Activated gamma-delta T cell treated with anti-CD3 and anti-CD28 coated beads, Interleukin-2, amount 50 U/mL, for 16 hours (primary cell): ENCODE measurements at places on chromosomes 3 and 15.

DNA sequence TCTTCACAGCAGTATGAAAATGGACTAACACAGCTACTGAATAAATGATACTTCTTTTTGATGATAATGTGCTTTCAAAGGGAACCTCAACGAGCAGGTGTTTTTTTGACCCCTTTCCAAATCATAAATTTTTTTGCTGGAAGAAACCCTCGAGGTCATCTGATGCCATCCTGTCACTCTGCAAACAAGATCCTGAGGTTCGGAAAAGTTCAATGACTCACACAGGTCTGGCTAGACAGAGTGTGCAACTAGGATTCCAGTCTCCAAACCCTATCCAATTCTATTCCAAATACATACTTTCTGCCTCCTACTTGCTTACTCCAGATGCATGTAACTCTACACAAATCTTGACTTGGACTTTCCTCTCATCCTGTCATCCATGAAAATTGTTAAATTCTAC is 124.7 kb downstream of the NEDD4 start:
- DNase-seq = no peak

DNA sequence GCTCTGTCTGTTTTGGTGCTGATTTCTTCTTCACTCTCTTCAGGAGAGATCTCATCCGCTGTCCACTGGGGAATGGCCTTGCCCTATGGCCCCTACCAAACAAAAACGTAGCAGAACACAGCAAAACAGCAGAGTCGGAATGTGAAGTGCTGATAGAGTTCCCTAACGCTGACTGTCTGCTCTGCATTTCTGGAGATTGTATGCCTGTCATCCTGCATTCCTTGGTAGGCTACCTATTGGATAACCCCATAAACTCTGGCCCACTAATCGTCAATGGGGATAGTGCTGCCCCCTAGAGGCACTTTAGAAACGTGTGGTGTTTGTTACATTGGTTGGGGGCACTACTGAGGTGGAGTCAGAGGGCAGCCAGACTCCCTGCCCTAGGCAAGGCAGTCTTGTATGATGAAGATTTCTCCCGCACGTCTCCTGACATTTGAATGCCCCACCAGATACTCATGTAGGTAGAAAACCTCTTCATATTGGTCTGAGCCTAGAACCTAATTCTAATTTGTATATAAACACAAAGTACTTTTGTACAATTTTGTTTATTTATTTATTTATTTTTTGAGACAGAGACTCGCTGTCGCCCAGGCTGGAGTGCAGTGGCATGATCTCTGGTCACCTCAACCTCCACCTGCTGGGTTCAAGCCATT is 15.6 kb upstream of the MAGEF1 start:
- peak; percentile 27 for DNase-seq

GRCh38 chr3:48420561-48420960 is 9.3 kb downstream of the PLXNB1 start:
- DNase-seq = no peak

DNA sequence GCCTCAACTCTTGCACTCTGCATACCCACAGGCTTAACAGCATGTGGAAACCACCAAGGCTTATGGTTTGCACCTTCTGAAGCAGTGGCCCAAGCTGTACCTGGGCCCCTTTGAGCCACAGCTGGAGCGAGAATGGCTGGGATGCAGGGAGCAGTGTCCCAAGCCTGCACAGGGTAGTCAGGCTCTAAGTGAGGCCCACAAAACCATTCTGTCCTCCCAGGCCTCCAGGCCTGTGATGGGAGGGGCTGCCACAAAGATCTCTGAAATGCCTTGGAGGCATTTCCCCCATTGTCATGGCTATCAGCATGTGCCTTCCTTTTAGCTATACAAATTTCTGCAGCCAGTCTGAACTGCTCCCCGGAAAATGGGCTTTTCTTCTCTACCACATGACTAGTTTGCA is 12.5 kb upstream of the CMSS1 start:
- no peak for DNase-seq

GRCh38 chr3:7760718-7761117 is 740.9 kb upstream of the LMCD1 start:
- no peak for DNase-seq

GRCh38 chr3:197076415-197076814 is 46.8 kb upstream of the MELTF start:
- DNase-seq = no peak

GRCh38 chr3:190892395-190892902 is 30.0 kb upstream of the GMNC start:
- no peak for DNase-seq

DNA sequence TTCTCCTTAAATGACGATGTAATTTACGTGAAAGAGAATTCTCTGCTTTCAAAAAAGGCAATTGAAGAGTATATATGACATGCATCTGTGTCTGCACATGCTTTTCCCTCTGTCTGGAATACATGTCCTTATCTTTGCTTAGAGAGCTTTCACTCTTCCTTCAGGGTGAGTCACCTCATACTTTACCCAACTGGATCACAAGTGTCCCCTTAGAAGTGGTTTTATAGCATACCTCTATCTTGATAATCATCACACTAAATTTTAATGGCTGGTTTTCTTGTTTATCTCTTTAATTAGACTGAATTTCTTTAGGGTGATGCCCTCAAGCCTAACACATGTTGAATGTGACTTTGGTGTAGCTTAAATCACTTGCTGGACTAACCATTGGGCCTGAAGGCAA is 178.9 kb downstream of the SV2B start:
- DNase-seq = no peak

- DNase-seq = no peak
Observed at GRCh38 chr15:72859757-72860145, 76.2 kb upstream of the ADPGK start.

GRCh38 chr3:119628816-119629445 is 31.2 kb downstream of the PLA1A start:
- no peak for DNase-seq

- no peak for DNase-seq
Observed at GRCh38 chr15:90035840-90036230, 34.7 kb downstream of the ZNF710 start.

GRCh38 chr3:109532257-109533216 is 195.2 kb upstream of the DPPA4 start:
- peak; percentile 9 for DNase-seq

DNA sequence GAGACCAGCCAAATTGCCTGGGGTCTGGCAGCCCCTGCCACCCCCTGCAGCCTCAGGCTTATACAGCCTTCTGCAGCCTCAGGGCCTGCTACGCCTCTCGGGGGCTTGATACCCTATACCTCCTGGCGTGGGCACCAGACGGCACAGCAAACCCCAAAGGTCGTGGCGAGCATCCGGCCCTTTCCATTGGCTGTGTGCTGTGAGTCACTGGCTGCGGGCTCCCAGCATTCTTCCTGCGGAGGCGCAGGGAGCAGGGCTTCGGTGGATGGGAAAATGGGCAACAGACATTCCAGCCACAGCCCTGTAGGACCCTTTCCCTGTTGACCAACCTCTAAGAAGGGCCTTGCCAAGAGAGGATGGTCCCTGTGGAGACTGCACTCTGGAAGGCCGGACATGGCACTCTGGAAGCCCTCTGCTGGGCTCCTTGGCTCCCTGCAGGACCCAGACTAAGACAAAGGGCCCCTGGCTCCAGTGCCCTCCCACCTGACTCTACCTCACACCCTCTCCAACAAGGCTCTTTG is 59.6 kb downstream of the ITGA11 start:
- no peak for DNase-seq

DNA sequence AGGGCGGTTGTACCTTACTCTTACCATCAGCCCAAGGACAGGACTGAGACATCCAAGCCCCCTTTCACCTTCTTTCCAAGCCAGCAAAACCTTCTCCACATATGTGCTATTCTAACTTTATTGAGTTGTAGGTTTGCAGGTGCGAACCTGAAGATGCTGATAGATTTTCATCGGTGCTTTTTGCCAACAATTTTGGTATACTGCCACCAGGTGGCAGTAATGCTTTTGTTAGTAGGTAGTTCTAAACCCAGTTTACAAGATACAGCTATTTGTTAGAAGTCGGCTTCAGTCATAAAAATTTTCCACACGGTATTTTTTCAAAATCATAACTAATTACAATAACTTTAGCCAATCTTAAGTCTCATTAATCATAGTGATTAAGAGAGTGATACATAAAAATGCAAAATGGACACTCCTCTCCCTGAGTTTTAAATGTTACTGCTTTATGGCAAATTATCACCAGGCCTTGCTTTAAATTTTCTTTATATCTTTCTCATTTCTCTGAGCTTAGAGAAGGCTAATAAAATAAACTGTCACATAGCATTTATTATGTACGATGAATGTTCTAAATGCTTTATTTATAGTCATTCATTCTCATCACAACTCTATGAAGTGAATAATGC is 636 bp downstream of the TBC1D21 start:
- DNase-seq = no peak

- no peak for DNase-seq
Observed at GRCh38 chr3:140794507-140794906, 116.6 kb downstream of the TRIM42 start.

- no peak for DNase-seq
Observed at GRCh38 chr3:164806188-164806587, 272.1 kb downstream of the SI start.

- DNase-seq = no peak
Observed at GRCh38 chr3:29384640-29385039, 103.8 kb downstream of the RBMS3 start.

DNA sequence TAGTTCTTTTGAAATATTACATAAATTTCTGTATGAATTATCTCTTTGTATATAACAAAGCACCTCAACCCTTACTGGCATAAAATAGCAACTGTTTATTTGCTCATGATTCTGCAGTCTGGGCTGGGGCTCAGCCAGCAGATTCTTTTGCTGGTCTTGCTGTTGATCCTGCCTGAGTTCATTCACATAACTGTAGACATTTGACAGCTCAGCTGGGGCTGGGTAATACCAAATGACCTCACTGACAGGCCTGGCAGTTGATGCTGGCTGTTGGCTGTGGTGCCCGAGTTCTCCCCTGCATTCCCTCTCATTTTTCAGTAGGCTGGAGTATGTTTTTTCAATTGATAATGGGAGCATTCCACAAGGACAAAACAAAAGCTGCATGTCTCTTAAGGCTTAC is 449.9 kb upstream of the GOLIM4 start:
- no peak for DNase-seq

GRCh38 chr15:52186651-52187486 is 4.3 kb downstream of the GNB5 start:
- DNase-seq = no peak

DNA sequence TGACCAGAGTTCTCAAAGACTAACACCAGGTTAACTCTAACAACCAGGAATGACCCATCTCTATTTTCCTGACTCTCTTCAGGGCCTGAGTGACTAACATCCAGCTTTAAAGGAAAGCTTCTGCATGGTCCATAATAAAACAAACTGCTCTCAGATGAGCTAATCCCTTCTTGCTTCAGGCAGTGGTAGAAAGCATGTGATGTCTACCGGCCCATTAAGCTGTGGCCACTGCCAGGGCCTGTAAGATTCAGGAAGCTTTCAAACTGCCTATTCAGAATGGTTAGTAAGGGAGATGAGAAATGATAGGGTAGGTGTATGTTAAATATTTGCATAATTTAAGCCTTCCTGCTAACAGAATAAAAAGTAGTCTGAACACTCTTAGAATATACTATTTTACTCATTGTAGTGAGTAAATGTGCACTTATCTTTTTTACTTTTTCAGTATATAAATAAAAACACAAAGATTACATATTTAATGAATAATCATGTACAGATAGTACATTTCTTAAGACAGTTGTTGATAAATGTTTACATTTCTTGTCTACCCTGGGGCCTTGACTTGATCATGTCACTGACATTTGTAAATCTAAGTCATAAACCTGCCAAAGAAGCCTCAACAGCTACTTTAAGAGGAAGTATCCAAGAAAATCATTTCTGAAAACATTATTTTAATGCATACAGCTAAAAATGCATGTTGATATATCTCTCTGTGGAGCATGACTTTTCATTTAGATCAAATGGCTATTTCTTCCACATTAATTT is 222.0 kb downstream of the MCTP2 start:
- no peak for DNase-seq

- no peak for DNase-seq
Observed at GRCh38 chr15:48798319-48798718, 12.6 kb downstream of the CEP152 start.

DNA sequence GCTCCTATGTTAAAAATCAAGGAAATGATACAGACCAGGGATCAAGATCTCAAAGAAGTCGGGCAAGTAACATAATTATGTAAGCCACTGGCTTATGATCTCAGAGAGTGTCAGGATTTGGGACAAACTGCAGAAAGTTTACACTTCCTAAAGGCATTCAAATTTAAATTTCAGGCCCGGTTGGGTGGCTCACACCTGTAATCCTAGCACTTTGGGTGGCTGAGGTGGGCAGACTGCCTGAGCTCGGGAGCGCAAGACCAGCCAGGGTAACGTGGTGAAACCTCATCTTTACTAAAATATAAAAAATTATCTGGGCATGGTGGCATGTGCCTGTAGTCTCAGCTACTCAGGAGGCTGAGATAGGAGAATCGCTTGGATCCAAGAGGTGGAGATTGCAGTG is 124.4 kb upstream of the UBE2E2 start:
- DNase-seq = no peak

- DNase-seq = no peak
Observed at GRCh38 chr3:27228805-27229204, 140.4 kb downstream of the NEK10 start.

DNA sequence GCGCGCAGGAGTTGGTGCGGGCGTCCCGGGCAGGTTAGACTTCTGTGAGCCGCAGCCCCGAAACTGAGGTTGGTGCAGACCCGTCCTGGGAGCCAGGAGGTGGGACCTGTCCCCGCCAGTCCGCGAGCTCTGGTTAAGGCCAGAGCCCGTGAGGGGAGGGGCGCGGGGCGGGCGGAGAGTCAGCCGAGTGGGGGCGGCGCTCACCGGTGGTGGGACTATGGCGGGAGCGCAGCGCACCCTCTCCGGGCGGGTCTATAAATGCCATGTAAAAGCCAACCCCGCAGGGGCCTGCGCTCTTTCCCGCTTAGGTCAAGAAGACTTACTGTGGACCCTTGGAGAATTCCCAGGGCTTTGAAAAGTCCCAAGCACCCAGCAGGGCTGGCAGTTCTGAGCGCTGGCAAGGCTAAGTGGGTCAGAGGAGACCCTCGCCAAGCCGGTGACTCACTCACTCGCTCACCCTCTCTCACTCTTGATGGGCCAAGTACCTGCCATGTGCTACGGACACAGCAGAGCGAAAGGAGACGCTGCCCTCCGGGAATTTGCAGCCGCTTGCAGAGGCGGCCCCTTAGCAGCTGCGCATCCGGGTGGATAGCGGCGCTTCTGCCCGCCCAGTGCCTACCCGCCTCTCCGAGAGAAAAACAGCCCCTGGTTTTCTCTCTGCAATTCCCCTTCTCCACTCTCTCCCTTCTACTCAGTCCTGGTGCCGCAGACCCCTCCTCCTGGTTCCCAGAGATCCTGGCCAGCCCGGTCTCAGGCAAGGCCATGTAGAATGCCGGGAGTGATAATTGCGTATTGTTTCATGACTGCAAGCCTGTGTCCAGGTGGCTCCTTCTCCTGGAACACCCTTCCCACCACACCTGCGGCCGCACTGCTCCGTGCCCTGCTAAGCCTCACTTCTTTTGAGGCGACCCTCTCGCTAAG is at the start of gene ALDH1L1:
Gene ALDH1L1 (minus strand): TSS at position 110 of the 921 bp plus-strand sequence. CDS start 19,607 bp downstream, outside the sequence.
- DNase-seq = no peak

GRCh38 chr3:197811343-197811742 is 20.3 kb downstream of the LRCH3 start:
- no peak for DNase-seq
